Suprapubic skin (tissue), 4 donors: ENCODE measurements at places on chromosomes 13 and 19. TPM values are rescaled to one million over a fixed set of nuclear protein-coding genes. Genes with fewer than 3 reads are reported as not detected.

Gene ZNF418
- 33.4 TPM for total RNA-seq

Gene OSCAR
- total RNA-seq, result 2.4 TPM

Gene TRIM28
- 364 TPM for total RNA-seq

Gene ZNF136
- total RNA-seq, result 7.9 TPM

Gene DAND5
- total RNA-seq, result not detected

Gene UBE2L5
- total RNA-seq, result 0.34 TPM

Gene ZNF112
- 7.0 TPM for total RNA-seq

Gene KIR2DL4
- not detected for total RNA-seq

Gene SULT2A1
- not detected for total RNA-seq

Gene R3HDM4
- 48.6 TPM for total RNA-seq

Gene ZNF443
- 2.9 TPM for total RNA-seq

- no peak for DNase-seq
- H3K36me3 ChIP-seq, result no peaks in the 10 kb centered on the region
- H3K27ac ChIP-seq, result no peak overlapping the region
- no peaks in the 10 kb centered on the region for H3K4me1 ChIP-seq
Observed at GRCh38 chr13:76738616-76739015, 147.6 kb downstream of the KCTD12 start.

GRCh38 chr19:18741124-18742121, 49.7 kb downstream of the COMP start:
- no peak overlapping the region for H3K27ac ChIP-seq
- peaks cover 5% of the 10 kb centered on the region for H3K36me3 ChIP-seq
- H3K27me3 ChIP-seq, result no peaks in the 10 kb centered on the region
- peaks cover 13% of the 10 kb centered on the region for H3K4me1 ChIP-seq

DNA sequence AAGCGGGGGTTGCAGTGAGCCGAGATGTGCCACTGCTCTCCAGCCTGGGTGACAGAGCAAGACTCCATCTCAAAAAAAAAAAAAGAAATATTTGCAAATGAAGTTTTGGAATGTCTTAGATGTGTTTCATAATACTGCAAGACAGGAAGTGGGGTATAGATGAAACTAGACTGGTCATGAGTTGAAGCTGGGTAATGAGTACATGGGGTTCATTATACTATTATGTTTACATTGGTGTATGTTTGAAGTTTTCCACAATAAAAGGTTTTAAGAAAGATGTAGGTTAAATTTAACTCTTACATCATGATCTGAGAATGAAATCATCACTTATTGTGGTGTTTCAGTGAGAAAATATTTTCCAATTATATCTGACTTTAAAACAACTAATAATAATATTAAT, 19.0 kb downstream of the FNDC3A start:
- H3K4me1 ChIP-seq, result no peaks in the 10 kb centered on the region
- DNase-seq, result no peak
- no peak overlapping the region for H3K4me3 ChIP-seq
- H3K36me3 ChIP-seq, result no peaks in the 10 kb centered on the region
- no peak overlapping the region for H3K27ac ChIP-seq
- no peaks in the 10 kb centered on the region for H3K27me3 ChIP-seq

DNA sequence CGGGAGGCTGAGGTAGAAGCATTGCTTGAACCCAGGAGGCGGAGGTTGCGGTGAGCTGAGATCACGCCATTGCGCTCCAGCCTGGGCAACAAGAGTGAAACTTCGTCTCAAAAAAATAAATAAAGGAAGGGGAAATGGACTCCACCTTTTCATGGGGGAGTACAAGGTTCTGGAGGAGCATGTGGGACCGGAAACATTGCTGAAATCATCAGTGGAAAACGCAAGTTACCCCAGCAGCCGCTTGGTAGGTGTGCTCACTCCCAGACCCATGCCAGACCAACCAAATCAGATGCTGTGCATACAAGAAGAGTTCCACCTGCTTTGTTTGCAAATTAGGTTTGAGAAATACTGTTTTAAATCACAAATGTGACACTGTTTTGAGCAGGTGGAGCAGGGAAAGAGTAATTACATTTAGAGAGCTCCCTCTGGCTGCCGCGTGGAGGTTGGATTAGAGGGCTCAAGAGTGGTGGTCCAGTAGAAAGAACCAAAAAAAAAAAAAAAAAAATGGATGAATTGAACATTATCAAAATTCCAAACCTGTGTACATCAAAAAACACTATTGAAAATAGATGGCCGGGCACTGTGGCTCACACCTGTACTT, 4.9 kb downstream of the ERICH4 start:
- peak overlapping the region; percentile 1 for H3K4me3 ChIP-seq
- H3K27ac ChIP-seq, result no peak overlapping the region
- no peaks in the 10 kb centered on the region for H3K36me3 ChIP-seq

DNA sequence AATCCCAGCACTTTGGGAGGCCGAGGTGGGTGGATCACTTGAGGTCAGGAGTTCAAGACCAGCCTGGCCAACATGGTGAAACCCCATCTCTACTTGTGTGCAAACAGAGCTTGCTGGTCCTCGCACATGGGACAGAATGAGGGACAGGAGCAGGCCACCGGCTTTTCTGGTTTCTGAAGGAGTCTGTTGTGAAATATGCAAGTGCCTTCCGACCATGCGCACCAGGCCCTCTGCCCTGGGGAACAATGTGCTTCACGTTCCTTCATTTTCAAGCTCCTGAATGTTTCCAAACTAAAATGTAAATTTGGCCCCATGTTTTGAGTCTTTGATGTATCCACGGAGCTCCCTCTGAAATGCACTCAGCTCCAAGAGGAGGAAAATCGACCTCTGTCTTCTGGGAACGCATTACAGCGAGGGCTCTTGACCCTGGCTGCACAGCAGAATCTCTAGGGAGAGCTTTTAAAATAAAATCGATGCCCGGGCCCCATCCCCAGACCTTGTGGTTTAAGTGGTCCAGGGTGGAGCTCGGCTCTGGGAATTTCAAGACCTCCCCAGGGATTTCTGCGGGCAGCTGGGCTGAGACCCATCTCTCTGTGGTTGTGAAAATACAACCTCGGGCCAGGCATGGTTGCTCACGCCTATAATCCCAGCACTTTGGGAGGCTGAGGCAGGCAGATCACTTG, 9.3 kb upstream of the ACP4 start:
- H3K27ac ChIP-seq, result no peak overlapping the region
- DNase-seq, result no peak
- H3K4me3 ChIP-seq, result no peak overlapping the region
- no peaks in the 10 kb centered on the region for H3K36me3 ChIP-seq

- H3K4me1 ChIP-seq, result peaks cover 3% of the 10 kb centered on the region
- no peak overlapping the region for H3K4me3 ChIP-seq
- no peak for DNase-seq
- no peaks in the 10 kb centered on the region for H3K27me3 ChIP-seq
- H3K36me3 ChIP-seq, result no peaks in the 10 kb centered on the region
Observed at GRCh38 chr13:77457966-77458365, 77.5 kb upstream of the SCEL start.

GRCh38 chr13:83620530-83621220, 261.6 kb downstream of the SLITRK1 start:
- no peaks in the 10 kb centered on the region for H3K27me3 ChIP-seq
- no peak for DNase-seq
- H3K36me3 ChIP-seq, result no peaks in the 10 kb centered on the region
- no peak overlapping the region for H3K27ac ChIP-seq
- no peak overlapping the region for H3K4me3 ChIP-seq
- H3K4me1 ChIP-seq, result no peaks in the 10 kb centered on the region

DNA sequence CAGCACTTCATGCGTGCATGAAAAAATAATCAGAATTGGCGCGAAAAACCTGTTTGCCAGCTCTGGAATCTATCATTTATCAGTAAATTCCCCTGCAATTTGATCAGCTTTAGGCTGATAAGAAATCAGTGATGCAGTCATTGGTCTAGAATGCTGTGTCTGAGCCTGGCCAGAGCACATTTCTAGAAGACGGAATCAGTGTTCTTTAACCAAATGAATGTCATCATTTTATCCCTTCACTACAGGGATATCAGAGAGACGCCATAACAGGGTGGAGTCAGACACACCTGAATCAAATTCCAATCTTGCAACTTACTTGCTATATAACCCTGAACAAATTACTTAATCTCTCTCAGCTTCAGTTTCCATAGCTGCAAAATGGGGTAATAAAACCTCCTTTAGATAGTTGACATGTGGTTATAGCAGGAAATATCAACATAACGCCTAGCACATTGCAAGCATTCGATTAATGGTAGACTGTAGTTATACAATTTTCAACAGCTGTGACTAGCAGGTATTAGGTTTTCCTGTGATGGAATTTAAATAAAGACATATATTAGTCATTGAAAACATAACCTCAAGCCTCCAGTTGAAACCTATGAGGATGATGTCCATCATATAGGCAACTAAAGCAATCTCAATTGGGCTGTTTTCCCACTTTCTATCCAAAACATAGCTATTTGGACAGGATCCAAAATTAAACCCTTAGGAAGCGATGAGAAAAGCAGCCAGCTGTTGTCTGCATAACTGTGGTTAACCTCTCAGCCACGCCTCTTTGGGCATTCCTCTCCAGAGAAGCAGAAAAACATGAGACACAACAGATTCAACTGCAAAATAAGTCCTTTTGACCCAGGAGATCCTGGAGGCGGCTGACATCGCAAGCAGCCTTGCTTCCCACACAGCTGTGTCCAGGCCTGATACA, 51.6 kb upstream of the UBL3 start:
- H3K27ac ChIP-seq, result no peak overlapping the region
- H3K27me3 ChIP-seq, result no peaks in the 10 kb centered on the region
- no peak for DNase-seq
- H3K4me1 ChIP-seq, result peaks cover 23% of the 10 kb centered on the region
- H3K36me3 ChIP-seq, result no peaks in the 10 kb centered on the region
- no peak overlapping the region for H3K4me3 ChIP-seq

GRCh38 chr19:41626877-41627276, at the start of gene CEACAM4:
TSS of gene CEACAM4 (minus strand) at chr19:41627074. CDS start at chr19:41626963, 111 bp downstream.
- peak within 1 kb of the TSS; percentile 7 for H3K4me3 ChIP-seq
- H3K36me3 ChIP-seq, result no peaks in the 10 kb centered on the region
- H3K27ac ChIP-seq, result no peak within 1 kb of the TSS

- H3K4me1 ChIP-seq, result no peaks in the 10 kb centered on the region
- H3K4me3 ChIP-seq, result no peak overlapping the region
- H3K36me3 ChIP-seq, result no peaks in the 10 kb centered on the region
- H3K27me3 ChIP-seq, result no peaks in the 10 kb centered on the region
Observed at GRCh38 chr13:105007166-105007808, 1528.2 kb downstream of the EFNB2 start.

DNA sequence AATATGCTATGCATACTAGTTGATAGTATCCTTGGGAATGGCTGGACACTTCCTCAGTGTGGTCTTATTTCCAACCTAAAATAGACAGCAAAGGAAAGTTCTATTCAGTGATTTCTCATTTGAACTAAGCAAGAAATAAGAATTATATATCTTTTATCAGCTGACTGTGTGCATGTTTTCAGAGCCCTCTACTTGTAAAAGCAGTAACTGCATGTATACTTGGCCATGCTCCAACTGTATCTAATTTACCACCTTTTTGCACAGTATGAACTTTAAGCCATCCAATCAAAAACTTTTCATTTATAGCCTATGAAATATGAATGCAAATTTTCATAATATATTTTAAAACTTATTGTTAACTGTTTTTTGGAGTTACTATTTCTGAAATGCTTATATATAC, 136.4 kb upstream of the PCDH9 start:
- no peak for DNase-seq
- H3K36me3 ChIP-seq, result no peaks in the 10 kb centered on the region
- H3K4me1 ChIP-seq, result no peaks in the 10 kb centered on the region

DNA sequence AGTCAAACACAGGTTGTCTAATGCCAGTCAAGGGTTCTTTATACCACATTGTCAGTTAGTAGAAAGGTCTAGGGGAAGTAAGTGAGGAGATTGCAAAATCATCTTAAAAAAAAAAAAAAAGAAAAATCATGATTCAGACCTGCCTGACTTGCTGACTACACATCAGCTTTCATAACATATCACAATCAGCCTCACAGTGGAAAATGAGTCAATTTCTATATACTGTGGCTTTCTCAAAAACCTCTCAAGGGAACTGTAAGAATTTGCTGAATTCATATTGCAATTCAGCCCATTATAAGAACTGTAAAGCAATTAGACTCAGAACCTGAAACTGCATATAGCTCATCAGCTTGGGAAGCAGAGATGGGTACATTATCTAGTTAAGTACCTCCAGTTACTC, 75.3 kb upstream of the GPC6 start:
- H3K4me1 ChIP-seq, result no peaks in the 10 kb centered on the region
- no peaks in the 10 kb centered on the region for H3K27me3 ChIP-seq
- H3K4me3 ChIP-seq, result no peak overlapping the region
- no peak for DNase-seq

DNA sequence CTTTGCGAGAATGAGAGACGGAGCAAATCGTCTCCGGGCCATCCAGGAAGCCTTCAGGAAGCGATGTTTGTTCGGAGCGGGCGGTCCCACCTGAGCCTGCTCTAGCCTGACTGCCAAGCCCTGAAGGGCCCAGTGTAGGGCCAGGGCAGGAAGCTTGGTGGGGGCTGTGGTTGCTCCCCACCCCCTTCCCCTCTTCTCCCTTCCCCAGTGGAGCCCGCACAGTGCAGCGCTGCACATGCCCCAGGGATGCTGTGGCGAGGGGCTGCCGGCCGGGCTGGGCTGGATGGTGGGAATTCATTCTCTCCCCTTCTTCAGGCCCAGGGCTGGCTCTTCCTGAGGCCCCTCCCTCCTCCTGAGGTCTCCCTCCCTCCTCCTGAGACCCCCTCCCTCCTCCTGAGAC, 7.1 kb upstream of the GRTP1 start:
- H3K27ac ChIP-seq, result no peak overlapping the region
- no peak overlapping the region for H3K4me3 ChIP-seq
- H3K27me3 ChIP-seq, result peaks cover 3% of the 10 kb centered on the region
- H3K4me1 ChIP-seq, result no peaks in the 10 kb centered on the region
- no peaks in the 10 kb centered on the region for H3K36me3 ChIP-seq
- DNase-seq, result no peak

DNA sequence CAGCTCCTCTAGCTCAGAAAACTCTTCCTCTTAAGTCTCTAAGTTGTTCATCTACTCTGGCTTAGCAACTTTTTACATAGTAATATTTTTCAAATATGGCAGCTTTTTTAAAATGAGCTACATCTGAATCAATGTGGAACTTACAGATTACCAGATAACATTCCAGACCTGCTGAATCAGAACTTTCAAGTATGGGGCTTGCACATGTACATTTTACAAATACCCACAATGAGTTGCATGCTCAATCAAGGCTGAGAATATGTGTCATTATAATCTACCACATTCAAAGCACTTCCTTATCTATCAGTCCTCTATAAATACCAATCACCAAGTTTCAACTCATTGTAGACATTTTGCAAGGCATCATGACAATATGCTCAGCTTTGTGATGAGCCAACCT, 383.1 kb downstream of the FGF14 start:
- H3K27me3 ChIP-seq, result no peaks in the 10 kb centered on the region
- no peak overlapping the region for H3K4me3 ChIP-seq
- H3K36me3 ChIP-seq, result no peaks in the 10 kb centered on the region
- no peak overlapping the region for H3K27ac ChIP-seq
- no peaks in the 10 kb centered on the region for H3K4me1 ChIP-seq
- DNase-seq, result no peak
